ENCODE measurements at places on chromosomes 13 and 19. TPM values are rescaled to one million over a fixed set of nuclear protein-coding genes. Genes with fewer than 3 reads are reported as not detected.

Gene ZNF714
- 22.0 TPM for total RNA-seq

Gene CNFN
- total RNA-seq, result not detected

Gene ZNF112
- total RNA-seq, result not detected

Gene TTYH1
- 0.72 TPM for total RNA-seq

Gene RAD23A
- total RNA-seq, result 131 TPM

Gene IFNL2
- not detected for total RNA-seq

Gene CYP2F1
- not detected for total RNA-seq

Gene SLC25A30
- total RNA-seq, result 21.2 TPM

Gene SLC15A1
- total RNA-seq, result not detected

Gene DNMT1
- 375 TPM for total RNA-seq

Gene PODNL1
- 0.17 TPM for total RNA-seq

Gene KCNJ14
- total RNA-seq, result 1.0 TPM

Gene LIPE
- 29.5 TPM for total RNA-seq

Gene FLT1
- total RNA-seq, result 0.71 TPM

Gene ZNF317
- total RNA-seq, result 42.0 TPM

Gene LILRB3
- 2.0 TPM for total RNA-seq

Gene PGLYRP1
- total RNA-seq, result not detected

Gene HIF3A
- total RNA-seq, result not detected

Gene COX7A1
- total RNA-seq, result not detected

Gene ZNF536
- total RNA-seq, result not detected

Gene FAM216B
- not detected for total RNA-seq

Gene SMAD9
- not detected for total RNA-seq

Gene PINLYP
- total RNA-seq, result 5.0 TPM

Gene CYP2A6
- total RNA-seq, result not detected

Gene PRTN3
- not detected for total RNA-seq

Gene SMIM7
- 58.4 TPM for total RNA-seq

Gene ZNF571
- total RNA-seq, result 1.6 TPM

Gene LGALS4
- total RNA-seq, result 2.3 TPM

Gene MEIOSIN
- not detected for total RNA-seq

Gene CCDC169
- 0.17 TPM for total RNA-seq

Gene WASF3
- total RNA-seq, result not detected

Gene NCAN
- total RNA-seq, result not detected

Gene CGB5
- not detected for total RNA-seq

Gene NLRP11
- not detected for total RNA-seq

Gene ZNF530
- total RNA-seq, result 12.1 TPM

Gene ZNF549
- 9.0 TPM for total RNA-seq

Gene LENG1
- 7.6 TPM for total RNA-seq

Gene SNRNP70
- total RNA-seq, result 249 TPM

Gene FBN3
- not detected for total RNA-seq

Gene LHB
- total RNA-seq, result not detected

Gene CGB2
- not detected for total RNA-seq

Gene SHANK1
- total RNA-seq, result not detected

Gene CYP4F11
- not detected for total RNA-seq

Gene WDR62
- 37.1 TPM for total RNA-seq

Gene FFAR1
- total RNA-seq, result not detected

Gene TEX26
- total RNA-seq, result not detected

Gene MIDN
- total RNA-seq, result 65.7 TPM

Gene GNA15
- total RNA-seq, result 22.8 TPM

Gene NLRP9
- total RNA-seq, result not detected

Gene MYDGF
- total RNA-seq, result 45.3 TPM

Gene PEAK3
- total RNA-seq, result 0.17 TPM

Gene SYNE4
- total RNA-seq, result 2.4 TPM

Measured in activated CD4-positive, alpha-beta T cell treated with anti-CD3 and anti-CD28 coated beads, Interleukin-2, amount 10 ng/mL, durations not matched to agents 7 days and 5 days (primary cell).